ENCODE measurements at places on chromosomes 1 and 21. TPM values are rescaled to one million over a fixed set of nuclear protein-coding genes. Genes with fewer than 3 reads are reported as not detected.

Gene GSTM1
- 0.32 TPM for total RNA-seq

Gene APOBEC4
- not detected for total RNA-seq

Gene TNFRSF18
- not detected for total RNA-seq

Gene PRAMEF10
- not detected for total RNA-seq

Gene LORICRIN
- total RNA-seq: not detected

Gene FMN2
- total RNA-seq: not detected

Gene GPX7
- total RNA-seq: 37.0 TPM

Gene LCE2A
- total RNA-seq: not detected

Gene NMNAT2
- under 0.01 TPM for total RNA-seq

Measured in epithelial cell of umbilical artery (primary cell).